NCI-H460 (cell line): ENCODE measurements at places on chromosomes 6 and 20. TPM values are rescaled to one million over a fixed set of nuclear protein-coding genes. Genes with fewer than 3 reads are reported as not detected.
A peak's percentile ranks its signal among the peaks of the same experiment; 100 is the strongest.

The MMP24 gene
- 0.05 TPM in 1 of 2 replicates, not detected in the other for total RNA-seq

DNA sequence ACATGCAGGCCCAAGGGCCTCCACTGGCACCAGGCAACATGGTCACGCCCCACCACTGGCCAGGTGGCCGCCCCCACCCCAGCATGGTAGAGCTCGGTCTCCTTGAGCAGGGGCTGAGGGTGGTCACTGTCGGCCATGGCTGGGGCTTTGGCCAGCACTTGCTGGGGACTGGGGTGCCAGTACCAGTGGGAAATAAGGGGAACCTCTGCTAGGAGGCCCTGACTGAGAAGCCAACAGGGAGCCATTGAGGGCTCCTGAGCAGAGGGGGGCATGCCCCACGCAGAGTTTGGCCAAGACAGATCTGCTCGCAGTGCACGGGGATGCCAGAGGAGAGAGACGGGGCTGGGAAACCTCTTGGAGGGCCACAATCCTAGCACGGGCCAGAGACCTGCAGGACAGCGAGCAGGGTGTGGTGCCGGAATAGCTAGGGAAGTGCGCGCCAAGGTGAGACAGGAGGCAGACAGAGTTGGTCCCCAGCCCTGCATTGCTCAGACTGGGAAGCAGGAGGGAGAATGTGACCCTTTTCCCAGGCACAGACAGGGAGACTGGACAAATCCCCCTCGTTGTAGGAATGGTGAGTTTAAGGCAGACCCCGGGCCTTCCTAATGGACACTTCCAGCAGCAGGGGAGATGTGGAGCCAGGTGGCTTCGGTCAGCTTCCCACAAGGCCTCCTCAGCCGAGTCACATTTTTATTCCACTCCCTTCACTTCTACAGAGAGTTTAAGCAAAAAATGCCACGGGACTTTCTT lies 179.0 kb upstream of the CST7 start:
- no peak for DNase-seq

- no peak for DNase-seq
These were observed 188.0 kb upstream of the SLC24A3 start for GRCh38 chr20:19024296-19025035.

The CD93 gene
- not detected in 2 replicates for total RNA-seq

DNA sequence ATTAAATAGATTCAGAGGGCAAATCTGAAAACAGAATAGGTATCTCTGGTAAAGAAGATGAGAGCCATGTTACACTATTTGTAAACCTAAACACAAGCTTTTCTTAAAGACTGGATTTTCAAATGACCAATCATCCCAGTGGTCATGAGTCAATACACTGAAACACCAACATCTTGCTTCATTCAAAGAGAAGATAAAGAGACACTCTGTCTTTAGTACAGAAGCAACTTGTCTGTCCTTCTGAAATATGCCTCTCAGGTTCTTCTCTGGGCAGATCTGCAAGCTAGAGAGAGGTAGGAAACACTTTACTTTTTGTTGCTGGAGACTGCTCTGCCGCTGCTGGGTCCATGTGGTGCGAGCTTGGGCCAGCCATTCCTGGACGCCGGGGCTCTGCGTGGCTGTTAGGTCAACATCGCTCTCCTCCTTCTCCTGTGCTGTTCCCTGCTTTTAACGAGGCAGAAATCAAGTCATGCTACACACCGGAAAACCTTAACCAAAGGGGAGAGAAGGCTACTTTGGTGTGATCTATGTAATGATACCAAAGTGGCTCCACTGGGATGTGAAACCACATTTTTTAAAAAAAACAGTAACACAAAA lies 368.2 kb downstream of the SYNE1 start:
- DNase-seq, result no peak

DNA sequence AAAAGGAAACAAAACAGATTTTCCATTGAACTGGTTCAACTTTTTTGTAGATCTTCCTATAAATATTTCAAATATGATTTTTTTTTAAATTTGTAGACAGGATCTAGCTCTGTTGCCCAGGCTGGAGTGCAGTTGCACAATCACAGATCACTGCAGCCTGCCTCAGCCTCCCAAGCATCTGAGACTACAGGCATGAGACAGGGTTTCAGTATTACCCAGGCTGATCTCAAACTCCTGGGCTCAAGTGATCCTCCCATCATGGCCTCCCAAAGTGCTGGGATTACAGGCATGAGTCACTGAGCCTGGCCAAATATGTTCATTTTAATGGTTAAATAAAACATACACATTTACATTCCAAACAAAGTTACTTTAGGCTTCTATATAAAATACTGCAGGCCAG lies 33.6 kb downstream of the SAMHD1 start:
- DNase-seq, result no peak

DNA sequence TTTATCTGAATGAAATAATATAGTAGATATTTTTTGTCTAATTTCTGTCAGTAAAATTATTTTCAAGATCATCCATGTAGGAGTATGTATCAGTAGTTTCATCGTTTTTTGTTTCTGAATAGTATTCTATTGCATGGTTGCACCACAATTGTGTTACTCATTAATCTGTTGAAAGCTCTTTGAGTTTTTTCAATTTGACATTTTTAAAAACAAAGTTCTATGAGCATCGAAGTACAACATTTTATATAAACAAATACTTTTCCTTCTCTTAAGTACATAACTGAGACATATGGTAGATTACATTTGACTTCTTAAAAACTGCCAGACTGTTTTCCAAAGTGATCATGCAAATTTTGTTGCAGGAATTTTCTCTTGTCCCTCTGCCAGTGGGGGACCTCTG lies 1113.1 kb upstream of the CITED2 start:
- no peak for DNase-seq

The OR2B6 gene
- 0.42 TPM in 1 of 2 replicates, not detected in the other for total RNA-seq

GRCh38 chr20:45306431-45306982 lies at the start of gene RBPJL:
TSS of gene RBPJL (plus strand) at chr20:45306840. CDS start at chr20:45306923, 83 bp downstream.
- DNase-seq, result no peak

DNA sequence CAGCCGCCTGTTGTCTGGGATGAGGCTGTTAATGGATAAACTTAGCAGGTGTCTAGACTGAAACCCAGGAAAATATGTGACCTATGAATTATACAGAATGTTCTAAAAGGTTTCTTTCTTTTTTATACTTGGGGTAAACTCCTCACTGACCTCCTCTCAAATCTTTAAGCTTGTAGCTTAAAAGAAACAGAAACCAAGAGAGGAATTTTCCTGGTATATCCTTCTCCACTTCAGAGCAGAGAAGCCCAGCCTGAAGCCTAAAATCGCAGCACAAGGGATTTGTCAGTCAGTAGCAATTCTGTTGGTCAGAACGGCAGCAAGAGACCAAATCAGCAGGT lies 99.4 kb upstream of the RIPOR2 start:
- DNase-seq, result no peak

The EDEM2 gene
- 73.5 and 75.4 TPM in 2 replicates for total RNA-seq

DNA sequence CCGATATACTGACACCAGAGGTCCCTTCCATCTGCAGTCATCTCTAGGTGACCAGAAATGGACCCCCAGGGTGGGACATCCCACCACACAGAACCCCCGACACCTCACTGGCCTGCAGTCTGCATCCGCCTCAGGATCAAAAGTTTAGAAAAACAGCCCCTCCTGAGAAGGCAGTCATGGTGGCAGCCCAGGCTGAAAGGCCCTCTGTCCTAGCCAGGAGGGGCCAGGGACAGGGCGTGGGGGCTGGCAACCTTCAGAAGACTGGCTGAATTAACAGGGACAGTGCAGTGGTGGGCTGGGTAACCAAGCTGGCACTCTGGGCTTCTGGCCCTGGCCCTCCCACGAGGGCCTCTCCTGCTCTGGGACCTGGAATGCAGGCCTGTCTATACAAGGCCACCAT lies 34.3 kb upstream of the MDFI start:
- no peak for DNase-seq

The ZSCAN23 gene
- not detected in 2 replicates for total RNA-seq

DNA sequence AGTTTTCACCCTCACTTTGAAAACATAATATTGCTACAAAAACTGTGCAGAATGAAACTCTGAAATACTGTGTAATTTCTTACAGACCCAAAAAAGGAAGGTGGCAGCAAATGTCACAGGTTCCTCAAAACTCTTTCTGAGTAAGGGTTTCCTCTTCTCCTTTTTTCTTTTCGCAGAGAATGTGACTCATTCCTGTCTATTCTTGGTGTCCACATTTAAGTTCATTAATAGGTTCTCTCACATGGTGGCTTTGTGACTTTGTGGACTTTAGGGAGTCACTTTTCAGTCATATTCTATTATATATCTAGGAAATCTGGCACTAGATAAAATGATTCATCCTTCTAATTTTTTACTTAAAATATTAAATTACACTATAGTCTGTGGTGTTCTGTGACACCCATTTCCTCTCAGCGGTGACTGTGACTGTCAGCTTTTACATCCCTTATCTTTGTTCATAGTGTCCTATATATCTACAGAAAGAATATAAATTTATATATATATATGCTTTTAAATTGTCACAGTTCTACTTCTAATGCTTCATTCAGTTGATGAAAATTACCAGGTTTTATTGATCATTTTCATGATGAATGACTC lies 126.8 kb upstream of the HCRTR2 start:
- no peak for DNase-seq

The RAD21L1 gene
- 0.25 and 0.32 TPM in 2 replicates for total RNA-seq

DNA sequence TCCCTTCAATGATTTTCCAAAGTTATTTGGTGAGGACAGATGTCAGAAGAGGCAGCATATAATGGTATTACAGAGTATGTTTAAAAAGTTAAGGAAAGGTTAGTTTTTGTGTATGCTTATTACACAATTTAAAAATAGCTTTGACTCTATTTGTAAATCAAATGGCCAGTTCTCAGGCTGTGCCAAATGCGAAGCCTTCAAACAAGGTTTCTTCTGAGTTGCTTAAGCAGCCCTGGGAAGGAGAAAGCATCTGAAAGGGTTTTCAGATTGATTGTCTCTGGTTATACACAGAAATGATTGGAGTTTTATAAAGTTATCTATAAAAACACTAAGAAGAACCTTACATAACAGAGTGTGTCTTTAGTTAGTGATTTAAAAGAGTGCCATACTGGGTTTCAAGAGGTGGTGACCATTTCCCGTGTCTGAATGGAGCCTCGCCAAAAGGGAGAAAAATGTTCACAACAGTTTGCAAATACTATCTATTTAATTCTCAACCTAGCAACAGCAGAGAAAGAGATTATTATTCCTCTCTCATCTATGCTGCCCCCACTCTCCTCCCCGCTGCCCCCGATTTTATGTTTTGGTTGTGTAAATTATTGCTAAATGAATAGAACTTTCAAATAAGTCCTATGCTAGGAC lies 16.7 kb downstream of the CD109 start:
- no peak for DNase-seq

The KCNK15 gene
- 1.0 and 1.2 TPM in 2 replicates for total RNA-seq

The HSP90AB1 gene
- total RNA-seq, result 828 and 915 TPM in 2 replicates

- DNase-seq, result no peak
These were observed 277.5 kb upstream of the MAN1A1 start for GRCh38 chr6:119626884-119627619.

The SULF2 gene
- 3.9 and 4.5 TPM in 2 replicates for total RNA-seq

GRCh38 chr6:104404377-104404776 lies 455.3 kb downstream of the HACE1 start:
- no peak for DNase-seq

DNA sequence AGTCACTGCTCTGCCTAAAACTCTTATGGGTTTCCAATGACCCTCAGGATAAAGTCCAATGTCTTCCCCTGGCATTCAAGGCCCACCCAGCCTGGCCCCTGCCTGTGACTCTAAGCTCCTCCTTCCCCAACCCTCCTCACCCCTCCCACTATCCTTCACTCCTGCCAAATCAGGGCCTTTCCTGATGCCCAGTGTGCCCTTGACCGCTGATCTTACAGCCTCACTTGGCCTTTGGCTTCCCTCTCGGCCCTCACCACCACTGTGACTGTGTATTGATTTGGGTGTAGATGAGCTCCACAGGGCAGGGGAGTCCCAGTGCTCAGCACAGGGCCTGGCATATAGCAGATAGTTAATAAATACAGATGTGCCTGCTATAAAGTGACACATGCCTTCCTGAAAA lies 115.7 kb downstream of the TOX2 start:
- DNase-seq, result no peak

GRCh38 chr6:16437984-16438383 lies 199.6 kb downstream of the GMPR start:
- DNase-seq, result no peak

- peak; percentile 70 for DNase-seq
These were observed 62.6 kb upstream of the PMEPA1 start for GRCh38 chr20:57772349-57772964.
